Large intestine (tissue), 12 donors: ENCODE measurements at places on chromosomes 7 and 10. TPM values are rescaled to one million over a fixed set of nuclear protein-coding genes. Genes with fewer than 3 reads are reported as not detected.

The VAX1 gene
- not detected for polyA plus RNA-seq

The ANXA8L1 gene
- polyA plus RNA-seq: 7.9 TPM

The H2BK1 gene
- not detected for polyA plus RNA-seq

The SEC24C gene
- 66.9 TPM for polyA plus RNA-seq

The C10orf67 gene
- 0.27 TPM for polyA plus RNA-seq

The ELAPOR2 gene
- 8.2 TPM for polyA plus RNA-seq

The ITPRID1 gene
- polyA plus RNA-seq: 0.25 TPM

The MPP7 gene
- polyA plus RNA-seq: 16.2 TPM

The CYP26C1 gene
- polyA plus RNA-seq: not detected

The SFTPD gene
- polyA plus RNA-seq: 0.42 TPM

The MRC1 gene
- 12.2 TPM for polyA plus RNA-seq

The FMC1 gene
- polyA plus RNA-seq: 19.0 TPM

The WIPF3 gene
- 21.9 TPM for polyA plus RNA-seq

The HTR5A gene
- polyA plus RNA-seq: 0.03 TPM

The DNAH11 gene
- 0.40 TPM for polyA plus RNA-seq

The EGR2 gene
- polyA plus RNA-seq: 2.1 TPM

The GFRA1 gene
- 17.4 TPM for polyA plus RNA-seq

The LIPN gene
- not detected for polyA plus RNA-seq

The ZNF680 gene
- 9.1 TPM for polyA plus RNA-seq

The DOCK1 gene
- 29.5 TPM for polyA plus RNA-seq

The ACTA2 gene
- 641 TPM for polyA plus RNA-seq

The DLX5 gene
- polyA plus RNA-seq: 0.58 TPM

The LAMB1 gene
- 271 TPM for polyA plus RNA-seq

The SLC26A4 gene
- 0.28 TPM for polyA plus RNA-seq

The HOXA13 gene
- not detected for polyA plus RNA-seq

The ATOH7 gene
- 1.4 TPM for polyA plus RNA-seq

The GPRIN2 gene
- 10.3 TPM for polyA plus RNA-seq

The SPDYE16 gene
- 1.2 TPM for polyA plus RNA-seq

The ADCY1 gene
- polyA plus RNA-seq: 1.4 TPM

The GHRHR gene
- polyA plus RNA-seq: not detected

The PSD gene
- polyA plus RNA-seq: 62.0 TPM

The AGK gene
- polyA plus RNA-seq: 27.4 TPM

The HIP1 gene
- polyA plus RNA-seq: 5.9 TPM

The TMEM130 gene
- 4.4 TPM for polyA plus RNA-seq

The AGBL3 gene
- polyA plus RNA-seq: 4.4 TPM

The ZNF365 gene
- 0.48 TPM for polyA plus RNA-seq
